Right ventricle myocardium superior (tissue), 1 donor: ENCODE measurements at places on chromosomes 2 and 18.
A peak's percentile ranks its signal among the peaks of the same experiment; 100 is the strongest.

GRCh38 chr18:58287353-58288274 lies 243.6 kb downstream of the NEDD4L start:
- DNase-seq = no peak

GRCh38 chr2:110105608-110106467 lies 9.8 kb downstream of the MALL start:
- DNase-seq = no peak

DNA sequence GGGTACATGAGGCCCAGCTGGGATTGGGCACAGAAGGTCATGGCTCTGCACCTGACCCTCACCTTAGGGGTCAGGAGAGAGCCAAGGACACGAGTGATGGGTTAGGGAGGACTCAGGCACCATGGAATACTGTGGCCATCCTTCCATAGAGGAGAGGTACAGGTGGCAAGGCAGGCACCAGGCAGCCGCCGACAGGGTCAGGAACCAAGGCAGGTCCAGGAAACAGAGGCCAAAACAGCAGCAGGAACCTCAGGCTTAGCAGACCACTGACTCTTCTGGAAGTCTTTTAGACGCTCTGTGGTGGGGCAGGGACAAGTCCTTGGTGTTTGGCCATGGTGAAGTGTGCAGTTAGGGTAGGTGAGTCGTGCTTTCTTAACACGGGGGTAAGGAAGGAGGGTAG lies 128.0 kb downstream of the NEDD4L start:
- no peak for DNase-seq

DNA sequence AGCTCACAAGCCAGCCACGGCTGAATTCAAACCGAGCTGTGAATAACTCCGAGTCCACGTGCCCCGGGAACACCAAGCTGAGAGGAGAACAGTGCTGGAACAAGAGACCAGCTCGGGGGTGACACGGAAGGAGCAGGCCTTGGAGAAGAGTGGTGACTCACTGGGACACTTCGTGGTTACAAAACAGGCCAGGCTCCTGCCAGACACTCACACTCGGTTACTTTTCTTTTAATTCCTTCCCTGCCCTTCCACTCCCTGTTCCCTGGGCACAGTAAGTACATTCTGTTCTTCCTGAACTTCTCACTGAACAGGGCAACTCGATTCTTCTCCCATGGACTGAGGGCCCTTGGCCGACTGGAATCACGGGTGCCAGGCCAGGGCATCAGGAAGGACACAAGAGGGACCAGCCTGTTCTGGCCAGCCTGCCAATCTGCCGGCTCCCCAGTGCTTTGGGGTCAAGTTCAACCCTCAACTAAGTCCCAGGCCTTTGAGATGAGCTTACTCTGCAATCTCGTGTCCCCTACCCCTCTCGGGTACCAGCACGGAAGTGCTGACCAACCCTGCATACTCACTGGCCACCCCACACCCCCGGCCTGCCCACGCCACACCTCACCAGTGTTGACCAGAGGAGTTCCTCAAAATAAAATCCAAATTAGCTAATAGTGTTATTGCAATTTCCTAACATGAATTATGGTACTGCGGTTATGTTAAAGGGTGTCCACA lies 87.5 kb downstream of the TFCP2L1 start:
- peak; percentile 79 for DNase-seq

DNA sequence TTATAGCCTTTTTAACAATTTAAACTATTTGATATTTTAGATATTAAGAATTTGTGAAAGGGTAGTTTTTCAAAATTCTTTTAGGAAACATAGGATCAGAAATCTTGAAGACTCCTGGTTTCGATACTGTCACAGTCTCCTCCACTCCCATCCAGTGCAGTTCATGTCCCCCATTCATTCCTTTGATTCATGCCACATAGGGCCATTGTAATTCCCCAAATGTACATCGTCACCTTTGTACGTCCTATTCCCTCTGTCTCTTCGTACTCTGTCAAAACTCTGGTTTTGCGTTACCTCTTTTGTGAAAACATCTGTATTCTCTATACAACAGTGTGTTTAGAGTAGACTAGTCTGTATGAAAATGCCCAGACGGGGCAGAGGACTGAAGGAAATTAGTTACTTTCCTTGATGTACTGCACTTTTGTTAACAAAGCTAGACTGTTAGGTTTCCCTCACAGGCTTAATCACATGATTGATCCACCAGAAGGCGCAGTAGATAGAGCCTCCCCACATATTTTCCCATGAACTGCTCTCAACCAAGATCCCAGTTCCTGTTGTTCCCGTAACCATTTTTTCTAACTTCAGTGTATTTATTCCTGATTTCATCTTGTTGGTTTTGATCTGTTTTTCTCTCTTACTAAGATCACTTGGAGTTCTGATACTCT lies 2.5 kb downstream of the MRPL35 start:
- no peak for DNase-seq

- DNase-seq = no peak
Observed at GRCh38 chr2:64629329-64629781, 24.4 kb downstream of the SERTAD2 start.
